ENCODE measurements at places on chromosomes 3 and 15. TPM values are rescaled to one million over a fixed set of nuclear protein-coding genes. Genes with fewer than 3 reads are reported as not detected.
A peak's percentile ranks its signal among the peaks of the same experiment; 100 is the strongest.

DNA sequence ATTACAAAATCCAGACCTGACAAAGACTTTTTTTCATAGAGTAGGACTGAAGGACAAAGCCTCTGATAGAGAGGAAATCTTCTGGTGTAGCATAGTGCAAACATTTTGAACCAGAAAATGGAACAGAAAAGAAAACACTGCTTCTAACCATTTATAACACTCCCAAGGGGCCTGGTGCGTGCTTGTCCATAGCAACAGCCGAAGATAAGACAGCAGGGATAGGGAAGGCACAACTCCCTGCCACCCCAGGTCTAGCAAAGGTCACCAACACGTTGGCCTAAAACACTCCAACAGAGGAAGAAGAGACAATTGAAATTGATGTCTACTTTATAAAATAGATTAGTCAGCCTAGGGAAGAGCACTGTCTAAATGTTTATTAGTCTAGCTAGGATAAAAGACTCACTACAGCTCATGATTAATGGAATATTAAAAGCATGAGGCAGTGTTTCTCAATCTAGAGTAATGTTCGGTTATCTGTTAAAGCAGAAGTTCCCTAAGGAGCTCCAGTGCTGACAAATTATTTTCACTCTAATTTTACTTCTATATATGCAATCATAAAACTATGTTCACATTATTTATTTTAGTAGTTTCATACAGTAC is 145.2 kb downstream of the P3H2 start:
- no peaks in the 10 kb centered on the region for H3K27me3 ChIP-seq
- H3K4me1 ChIP-seq, result no peaks in the 10 kb centered on the region
- peaks cover 59% of the 10 kb centered on the region for H3K36me3 ChIP-seq
- no peak for DNase-seq

DNA sequence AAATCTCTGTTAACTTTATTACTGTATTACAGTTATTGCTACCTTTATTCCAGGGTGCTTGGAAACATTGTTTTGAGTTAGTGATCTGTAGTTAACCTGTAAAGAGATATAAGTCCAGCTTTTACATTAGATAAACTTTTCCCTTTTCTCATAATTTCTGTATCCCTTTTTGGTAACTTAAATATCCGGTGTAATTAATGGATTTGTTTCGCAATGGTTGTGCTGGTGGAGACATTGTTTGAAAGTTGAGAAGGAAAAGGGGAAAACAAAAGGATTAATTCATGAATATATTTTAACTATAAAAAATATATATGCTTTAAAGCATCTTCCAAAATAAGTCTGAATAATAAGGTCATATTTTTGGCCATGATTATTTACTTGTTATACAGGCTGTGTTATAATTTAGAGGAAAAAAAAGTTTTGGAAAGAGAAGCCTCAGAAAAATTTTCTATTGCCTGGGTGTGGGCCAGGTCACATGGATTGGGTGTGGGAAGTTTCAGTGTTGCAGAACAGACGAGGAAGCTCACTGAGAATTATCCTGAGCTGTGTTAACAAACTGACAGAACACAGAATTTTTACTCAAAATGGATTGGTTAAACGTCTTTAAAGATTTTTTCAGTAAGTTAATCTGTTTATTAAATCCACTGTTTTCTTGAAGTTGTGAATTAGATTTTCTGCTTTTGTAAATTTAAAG is 27.7 kb upstream of the IL20RB start:
- DNase-seq, result no peak
- peaks cover 24% of the 10 kb centered on the region for H3K36me3 ChIP-seq
- H3K27ac ChIP-seq, result no peak overlapping the region
- no peaks in the 10 kb centered on the region for H3K27me3 ChIP-seq
- H3K4me3 ChIP-seq, result no peak overlapping the region
- no peaks in the 10 kb centered on the region for H3K4me1 ChIP-seq

- H3K4me3 ChIP-seq, result no peak overlapping the region
- no peak overlapping the region for H3K27ac ChIP-seq
- no peaks in the 10 kb centered on the region for H3K27me3 ChIP-seq
- DNase-seq, result no peak
- H3K4me1 ChIP-seq, result no peaks in the 10 kb centered on the region
Measured at GRCh38 chr3:97838393-97838792, 16.6 kb downstream of the CRYBG3 start.

GRCh38 chr3:123300583-123300982 is 98.8 kb downstream of the SEC22A start:
- H3K4me3 ChIP-seq, result no peak overlapping the region
- no peaks in the 10 kb centered on the region for H3K27me3 ChIP-seq
- H3K27ac ChIP-seq, result no peak overlapping the region
- peaks cover 24% of the 10 kb centered on the region for H3K36me3 ChIP-seq

- H3K27me3 ChIP-seq, result no peaks in the 10 kb centered on the region
- no peaks in the 10 kb centered on the region for H3K4me1 ChIP-seq
- H3K4me3 ChIP-seq, result no peak overlapping the region
Measured at GRCh38 chr3:23987356-23987755, 42.3 kb downstream of the NR1D2 start.

- peaks cover 2% of the 10 kb centered on the region for H3K4me1 ChIP-seq
- no peak for DNase-seq
- H3K4me3 ChIP-seq, result no peak overlapping the region
Measured at GRCh38 chr15:49236869-49237268, 66.8 kb downstream of the GALK2 start.

DNA sequence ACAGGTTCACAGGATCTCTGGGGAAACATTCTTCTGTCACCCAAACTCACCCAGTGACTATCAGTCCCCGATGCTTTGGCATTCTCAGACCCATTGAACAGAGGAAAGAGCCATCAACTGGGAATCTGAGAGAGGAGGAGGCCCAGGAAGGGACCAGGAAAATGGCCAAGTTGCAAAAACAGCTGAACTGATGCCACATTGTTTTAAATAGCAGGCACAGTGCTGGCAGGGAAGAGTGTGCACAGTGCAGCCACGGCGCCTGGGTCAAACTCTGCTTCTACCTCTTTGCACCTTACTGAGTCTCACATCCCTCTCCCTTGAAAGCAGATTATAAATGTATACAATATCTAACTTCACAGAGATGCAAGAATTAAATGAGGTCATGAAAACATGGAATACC is 66.4 kb downstream of the SRGAP3 start:
- no peaks in the 10 kb centered on the region for H3K27me3 ChIP-seq
- H3K4me3 ChIP-seq, result no peak overlapping the region
- H3K27ac ChIP-seq, result no peak overlapping the region
- no peak for DNase-seq

- H3K27me3 ChIP-seq, result no peaks in the 10 kb centered on the region
- no peak overlapping the region for H3K4me3 ChIP-seq
- no peaks in the 10 kb centered on the region for H3K4me1 ChIP-seq
- peaks cover 17% of the 10 kb centered on the region for H3K36me3 ChIP-seq
- no peak for DNase-seq
- H3K27ac ChIP-seq, result no peak overlapping the region
Measured at GRCh38 chr15:84790676-84791075, 26.5 kb upstream of the ALPK3 start.

- H3K27me3 ChIP-seq, result no peaks in the 10 kb centered on the region
- H3K36me3 ChIP-seq, result peaks cover 5% of the 10 kb centered on the region
- H3K27ac ChIP-seq, result no peak overlapping the region
- no peaks in the 10 kb centered on the region for H3K4me1 ChIP-seq
Measured at GRCh38 chr15:41923401-41923997, 29.6 kb upstream of the SPTBN5 start.

- no peak overlapping the region for H3K27ac ChIP-seq
- peak; percentile 53 for DNase-seq
- no peaks in the 10 kb centered on the region for H3K27me3 ChIP-seq
- no peaks in the 10 kb centered on the region for H3K4me1 ChIP-seq
Measured at GRCh38 chr3:143972155-143972504, 507 bp downstream of the DIPK2A start.

The ARNT2 gene
- total RNA-seq, result 9.5 TPM

All from H9 (cell line).